ENCODE measurements at places on chromosomes 2 and 18. TPM values are rescaled to one million over a fixed set of nuclear protein-coding genes. Genes with fewer than 3 reads are reported as not detected.

Gene ZSWIM2
- not detected for total RNA-seq

Gene GPR45
- total RNA-seq, result not detected

GRCh38 chr18:23924813-23925212 is 89.7 kb upstream of the TTC39C start:
- DNase-seq, result no peak

Gene CNDP1
- total RNA-seq, result not detected

GRCh38 chr2:177711483-177712265 is 319.1 kb downstream of the AGPS start:
- DNase-seq, result no peak

Gene HOXD4
- total RNA-seq, result 0.42 TPM

DNA sequence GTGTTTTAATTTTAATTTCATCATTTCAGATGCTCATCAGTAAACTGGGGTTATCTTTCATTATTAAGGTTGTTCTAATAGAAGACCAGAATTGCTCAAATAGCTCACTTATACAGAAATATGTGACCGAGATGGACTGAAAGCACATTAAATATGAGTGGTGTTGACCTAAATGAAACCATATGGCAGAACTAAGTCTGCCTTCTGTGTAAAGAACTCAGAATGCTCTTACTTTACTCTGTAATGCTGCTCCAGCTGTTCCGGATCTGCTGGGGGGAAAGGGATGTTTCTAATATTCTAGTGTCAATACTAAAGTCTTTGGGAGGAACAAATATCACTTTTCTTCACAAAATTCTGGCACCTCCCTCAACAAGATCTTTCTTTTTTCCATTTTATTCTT is 131.0 kb downstream of the DPP4 start:
- no peak for DNase-seq

Gene STAT4
- 0.69 TPM for total RNA-seq

DNA sequence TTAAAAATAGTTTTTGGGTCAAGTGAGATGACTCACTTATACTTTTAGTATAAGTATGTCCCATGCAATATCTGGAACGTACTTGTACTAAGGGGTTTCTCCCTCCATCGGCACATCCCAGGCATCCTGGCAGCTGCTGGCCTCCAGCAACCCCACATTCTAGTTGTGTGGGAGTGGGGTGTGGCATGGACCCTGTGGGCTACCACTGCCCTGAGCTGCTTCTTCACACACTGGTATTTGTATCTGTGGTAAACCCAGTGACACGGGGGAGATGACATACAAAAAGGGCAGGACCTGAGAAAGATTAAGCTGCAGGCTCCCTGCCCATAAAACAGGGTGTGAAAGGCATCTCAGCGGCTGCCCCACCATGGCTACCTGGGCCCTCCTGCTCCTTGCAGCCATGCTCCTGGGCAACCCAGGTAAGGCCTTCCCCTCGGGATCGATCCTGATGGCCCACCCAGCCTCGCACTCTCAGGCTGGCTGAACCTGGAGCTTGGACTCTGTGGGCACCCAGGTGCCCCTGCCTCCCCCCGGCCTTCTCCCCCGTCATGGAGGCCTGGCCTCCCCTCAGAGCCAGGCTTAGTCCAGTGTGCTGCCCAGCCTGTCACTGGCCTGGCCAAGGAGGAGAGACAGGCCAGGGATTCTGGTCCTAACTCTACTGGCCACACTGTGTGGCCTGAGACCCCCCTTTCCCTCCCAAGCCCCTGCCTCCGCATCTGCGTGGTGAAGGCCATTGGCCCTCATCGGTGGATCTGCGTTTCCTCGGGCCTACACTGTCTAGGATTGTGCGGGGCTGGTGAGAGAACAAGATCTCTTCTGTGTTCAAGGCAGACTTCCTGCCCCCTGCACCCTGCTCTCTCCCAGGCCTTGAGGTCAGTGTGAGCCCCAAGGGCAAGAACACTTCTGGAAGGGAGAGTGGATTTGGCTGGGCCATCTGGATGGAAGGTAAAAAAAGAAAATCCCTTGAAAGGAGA is at the start of gene GNLY:
TSS of gene GNLY (plus strand) at position 307 of the 974 bp plus-strand sequence. CDS start at position 368, 61 bp downstream.
- DNase-seq, result no peak

DNA sequence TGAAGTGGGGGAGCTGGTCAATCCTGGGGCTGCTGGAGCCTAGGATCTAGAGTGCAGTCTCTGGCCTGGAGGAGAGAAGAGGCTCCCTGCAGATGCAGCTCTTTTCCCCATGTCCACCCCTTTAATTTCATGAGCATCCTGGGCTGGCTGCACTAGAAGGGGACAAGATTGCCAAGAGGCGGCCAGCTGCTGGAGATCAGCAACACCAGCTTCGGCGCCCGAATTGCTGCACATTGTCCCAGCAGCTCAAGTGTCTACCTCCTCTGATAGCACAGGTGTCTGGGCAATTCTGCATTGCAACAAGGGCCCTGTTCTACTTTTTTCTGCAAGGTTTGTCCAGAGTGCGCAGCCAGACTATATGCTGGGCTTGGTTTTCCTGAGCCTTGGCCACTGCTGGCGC is 125.7 kb downstream of the AGAP1 start:
- DNase-seq, result no peak

DNA sequence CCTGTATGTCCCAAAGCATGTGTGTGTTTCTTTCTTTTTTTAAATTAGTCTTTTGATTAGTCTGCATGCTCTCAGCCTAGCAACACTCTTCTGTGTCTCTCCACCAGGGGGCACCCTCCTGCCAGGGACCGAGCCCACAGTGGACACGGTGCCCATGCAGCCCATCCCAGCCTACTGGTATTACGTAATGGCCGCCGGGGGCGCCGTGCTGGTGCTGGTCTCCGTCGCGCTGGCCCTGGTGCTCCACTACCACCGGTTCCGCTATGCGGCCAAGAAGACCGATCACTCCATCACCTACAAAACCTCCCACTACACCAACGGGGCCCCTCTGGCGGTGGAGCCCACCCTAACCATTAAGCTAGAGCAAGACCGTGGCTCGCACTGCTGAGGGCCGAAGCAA is 93.8 kb downstream of the NRP2 start:
- DNase-seq, result peak; percentile 54

GRCh38 chr2:148903294-148903693 is 28.3 kb downstream of the KIF5C start:
- no peak for DNase-seq

DNA sequence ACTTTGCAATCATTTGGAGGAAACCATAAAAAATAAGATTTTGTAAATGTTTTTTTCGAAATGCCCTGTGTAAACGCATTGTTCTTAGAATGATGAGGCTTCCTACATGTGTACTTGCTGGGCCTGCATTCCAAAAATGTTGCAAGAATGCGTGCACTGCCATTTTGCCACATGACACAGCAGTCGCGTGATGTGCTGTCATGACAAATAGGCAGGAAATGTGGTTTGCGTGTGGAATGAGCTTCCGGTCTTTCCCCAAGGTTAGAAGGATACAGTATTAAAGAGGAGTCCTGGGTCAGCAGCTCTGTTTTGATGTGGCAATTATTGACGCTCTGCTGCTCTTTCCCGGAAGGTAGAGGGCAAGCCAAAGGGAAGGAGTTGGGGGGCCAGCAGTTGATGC is 18.1 kb upstream of the SERPINB2 start:
- no peak for DNase-seq

DNA sequence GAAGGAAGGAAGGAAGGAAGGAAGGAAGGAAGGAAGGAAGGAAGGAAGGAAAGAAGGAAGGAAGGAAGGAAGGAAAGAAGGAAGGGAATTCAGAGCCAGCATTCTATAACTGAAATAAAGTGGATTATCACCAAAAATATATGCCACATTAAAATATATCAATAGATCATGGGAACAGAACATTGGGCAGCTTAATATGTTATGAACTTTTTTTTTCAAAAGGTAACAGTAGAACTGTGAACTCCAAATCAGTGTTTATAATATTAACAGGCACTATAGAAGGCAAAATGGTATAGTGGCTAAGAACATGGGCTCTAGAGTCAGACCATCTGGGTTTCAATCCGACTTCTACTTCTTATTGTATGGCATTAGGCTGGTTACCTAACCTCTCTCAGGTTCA is 313.5 kb downstream of the EXOC6B start:
- DNase-seq, result no peak
